ENCODE measurements at places on chromosomes 13 and 19. TPM values are rescaled to one million over a fixed set of nuclear protein-coding genes. Genes with fewer than 3 reads are reported as not detected.
A peak's percentile ranks its signal among the peaks of the same experiment; 100 is the strongest.

The ZNF296 gene
- 0.32 TPM for total RNA-seq

The SSBP4 gene
- 18.9 TPM for total RNA-seq

The RFPL4A gene
- total RNA-seq = not detected

- no peak for DNase-seq
Observed at GRCh38 chr19:39127812-39128515, 2.4 kb downstream of the PAK4 start.

DNA sequence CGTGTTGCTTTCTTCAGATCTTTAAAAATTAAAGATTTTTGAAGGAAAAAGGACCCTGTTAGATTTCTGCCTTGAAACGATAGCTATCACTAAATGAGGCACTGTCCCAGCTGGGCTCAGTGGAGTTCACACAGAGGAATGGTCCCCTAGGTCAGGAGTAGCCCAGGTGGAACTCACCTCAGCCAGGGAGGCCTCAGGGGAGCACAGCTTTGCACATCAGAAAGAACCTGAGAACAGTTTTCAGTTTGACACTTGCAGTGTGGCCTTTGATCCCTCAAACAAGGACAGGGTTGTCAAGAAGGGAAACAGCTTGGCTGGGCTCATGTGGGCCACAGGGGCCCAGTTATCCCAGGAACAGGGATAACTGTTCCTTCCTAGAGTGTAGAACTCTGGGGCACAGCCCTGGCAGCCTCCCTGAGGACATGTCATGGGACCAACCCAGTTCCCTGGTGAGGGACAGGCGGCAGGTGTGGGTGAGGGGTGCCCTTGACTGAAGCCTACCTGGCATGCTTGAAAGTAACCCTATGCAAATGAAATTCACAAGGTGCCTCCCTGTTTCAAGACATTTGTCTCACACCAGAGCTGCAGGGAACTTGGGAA is 59.4 kb downstream of the CHST8 start:
- no peak for DNase-seq

DNA sequence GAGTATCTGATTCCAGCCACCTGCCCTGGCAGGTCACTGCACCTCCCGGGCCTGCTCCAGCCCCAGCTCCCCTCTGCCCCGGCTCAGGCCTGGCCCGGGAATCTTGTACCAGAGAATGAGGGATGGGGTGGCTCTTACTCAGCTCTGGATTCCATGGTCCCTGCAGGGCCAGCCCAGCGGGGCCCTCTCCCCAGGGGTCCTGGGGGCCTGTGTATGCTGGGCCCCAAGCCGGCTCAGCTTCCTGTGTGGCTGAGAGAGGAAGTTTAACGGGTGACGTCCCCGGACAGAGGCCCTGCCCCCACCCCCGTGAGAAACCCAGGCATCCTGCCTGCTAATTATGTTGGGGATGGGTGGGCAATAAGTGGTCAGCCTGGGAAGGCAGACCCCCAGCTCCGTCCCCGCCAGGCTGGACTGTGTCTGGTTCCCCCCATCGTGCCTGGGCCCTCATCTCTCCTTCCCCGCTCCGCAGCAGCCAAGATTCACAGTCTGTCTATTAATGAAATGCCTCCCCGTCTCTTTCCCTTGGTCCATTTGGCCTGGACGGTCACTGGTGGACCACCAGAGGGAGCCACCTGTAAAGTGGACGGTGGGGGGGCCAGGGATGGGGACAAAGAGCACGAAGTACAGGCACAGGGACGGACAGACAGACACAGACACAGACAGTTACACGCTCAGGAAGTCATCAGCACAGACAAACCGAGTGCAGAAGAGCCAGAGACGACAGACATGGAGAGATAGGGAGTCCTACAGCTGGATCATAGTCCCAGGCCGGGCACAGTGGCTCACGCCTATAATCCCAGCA is at the start of gene DENND1C:
Gene DENND1C, minus strand, starts transcription at position 247 of the 802 bp plus-strand sequence. Its CDS starts 92 bp downstream, at position 155.
- peak; percentile 59 for DNase-seq

DNA sequence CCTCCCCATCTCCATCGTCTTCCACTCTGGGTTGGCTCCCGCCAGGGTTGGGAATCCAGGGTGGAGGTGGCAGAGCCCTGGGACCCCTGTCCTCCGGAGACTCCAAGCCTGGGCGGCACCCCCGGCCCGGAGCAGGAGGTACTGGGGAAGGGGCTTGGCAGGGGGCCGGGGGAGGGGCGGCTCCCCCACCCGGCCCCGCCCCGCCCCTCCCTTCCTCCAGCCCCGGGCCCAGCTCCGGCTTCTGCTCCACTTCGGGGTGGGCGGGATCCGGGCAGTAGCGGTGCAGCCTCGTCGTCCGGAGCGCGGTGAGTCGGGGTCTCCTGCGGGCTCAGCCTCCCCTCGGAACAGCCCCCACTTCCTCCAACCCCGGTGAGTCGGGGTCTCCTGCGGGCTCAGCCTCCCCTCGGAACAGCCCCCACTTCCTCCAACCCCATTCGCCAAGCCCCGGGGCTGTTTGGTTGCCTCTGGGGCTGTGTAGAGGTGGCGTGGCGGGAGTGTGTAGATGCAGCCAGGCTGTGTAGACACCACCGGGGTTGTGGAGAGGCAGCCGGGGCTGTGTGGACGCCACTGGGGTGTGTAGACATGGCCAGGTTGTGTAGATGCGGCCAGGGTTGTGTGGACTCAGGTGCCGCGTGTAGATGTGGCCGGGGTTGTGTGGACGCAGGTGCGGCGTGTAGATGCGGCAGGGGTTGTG is at the start of gene TMPRSS9:
Gene TMPRSS9, plus strand, starts transcription at position 274 of the 694 bp plus-strand sequence. CDS start 29,521 bp downstream, outside the sequence.
- DNase-seq = no peak

GRCh38 chr19:11256189-11256588 is 6.1 kb downstream of the DOCK6 start:
- no peak for DNase-seq

- no peak for DNase-seq
Observed at GRCh38 chr19:50568728-50569698, 778 bp upstream of the LRRC4B start.

DNA sequence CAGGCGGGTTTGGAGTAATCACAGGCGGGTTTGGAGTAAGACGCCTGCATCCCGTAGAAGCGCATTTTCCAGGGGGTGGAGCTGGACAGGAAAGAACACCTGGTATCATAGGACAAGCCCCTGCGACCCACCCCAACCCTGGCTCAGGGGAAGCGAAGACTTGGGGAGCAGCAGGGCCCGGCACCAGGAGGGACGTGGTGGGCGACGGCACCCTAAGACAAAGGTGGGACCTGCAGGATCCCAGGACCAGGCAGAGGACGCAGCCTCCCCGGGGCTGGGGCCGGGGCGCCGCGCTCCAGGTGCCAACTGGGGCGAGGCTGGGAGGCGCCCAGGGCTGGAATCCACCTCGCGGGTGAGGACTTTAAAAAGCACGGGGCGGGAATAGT is 520 bp downstream of the ZNF600 start:
- no peak for DNase-seq

DNA sequence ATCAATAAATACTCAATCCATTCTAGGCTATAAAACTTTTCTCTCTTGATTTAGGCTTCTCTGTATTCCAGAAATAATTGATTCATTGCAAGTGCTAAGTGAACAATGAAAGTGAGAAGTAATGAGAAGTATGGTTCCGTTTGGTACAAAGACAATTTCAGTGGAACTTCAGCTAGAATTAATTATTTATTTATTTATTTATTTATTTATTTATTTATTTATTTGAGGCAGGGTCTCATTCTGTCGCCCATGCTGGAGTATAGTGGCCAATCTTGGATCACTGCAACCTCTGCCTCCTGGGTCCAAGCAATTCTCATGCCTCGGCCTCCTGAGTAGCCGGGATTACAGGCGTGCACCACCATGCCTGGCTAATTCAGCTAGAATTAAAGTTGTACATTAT is 262.1 kb downstream of the B3GLCT start:
- no peak for DNase-seq

GRCh38 chr19:4453232-4454179 is 4.1 kb downstream of the UBXN6 start:
- no peak for DNase-seq

The SIGLEC8 gene
- not detected for total RNA-seq

GRCh38 chr19:56905631-56906150 is 65.2 kb upstream of the PEG3 start:
- DNase-seq = no peak

DNA sequence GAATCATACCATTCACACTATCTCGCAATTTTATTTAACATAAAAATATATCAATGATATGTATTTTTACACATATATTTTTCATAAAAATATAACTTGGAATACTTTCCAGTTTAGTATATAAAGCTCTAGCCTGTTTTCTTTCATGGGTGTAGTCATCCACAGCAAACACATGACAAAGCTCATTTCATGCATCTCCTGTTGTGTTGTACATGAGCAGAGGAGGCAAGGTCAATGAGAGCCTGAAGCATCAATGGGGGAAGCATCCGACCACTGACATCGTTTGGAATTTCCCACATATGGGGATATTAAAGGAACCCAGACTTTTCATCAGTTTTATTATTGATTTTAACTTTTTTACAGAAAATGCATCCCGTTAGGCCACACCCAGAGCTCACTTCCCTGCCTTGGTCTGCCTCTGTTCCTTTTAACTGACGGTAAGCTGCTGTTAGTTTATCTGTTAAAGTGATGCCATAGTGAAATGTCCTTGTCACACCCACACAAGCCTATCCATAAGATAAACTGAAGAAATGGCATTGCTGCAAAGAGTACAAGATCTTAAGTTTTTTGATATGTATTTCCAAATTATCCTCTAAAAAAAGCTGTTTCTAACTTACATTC is 44.0 kb downstream of the MIPEP start:
- no peak for DNase-seq

- DNase-seq = peak; percentile 63
Observed at GRCh38 chr19:18469069-18469846, 31.3 kb upstream of the ISYNA1 start.

The ZNF790 gene
- total RNA-seq = 2.6 TPM

GRCh38 chr13:91141543-91142061 is 205.9 kb upstream of the MIR17HG start:
- DNase-seq = peak; percentile 92

DNA sequence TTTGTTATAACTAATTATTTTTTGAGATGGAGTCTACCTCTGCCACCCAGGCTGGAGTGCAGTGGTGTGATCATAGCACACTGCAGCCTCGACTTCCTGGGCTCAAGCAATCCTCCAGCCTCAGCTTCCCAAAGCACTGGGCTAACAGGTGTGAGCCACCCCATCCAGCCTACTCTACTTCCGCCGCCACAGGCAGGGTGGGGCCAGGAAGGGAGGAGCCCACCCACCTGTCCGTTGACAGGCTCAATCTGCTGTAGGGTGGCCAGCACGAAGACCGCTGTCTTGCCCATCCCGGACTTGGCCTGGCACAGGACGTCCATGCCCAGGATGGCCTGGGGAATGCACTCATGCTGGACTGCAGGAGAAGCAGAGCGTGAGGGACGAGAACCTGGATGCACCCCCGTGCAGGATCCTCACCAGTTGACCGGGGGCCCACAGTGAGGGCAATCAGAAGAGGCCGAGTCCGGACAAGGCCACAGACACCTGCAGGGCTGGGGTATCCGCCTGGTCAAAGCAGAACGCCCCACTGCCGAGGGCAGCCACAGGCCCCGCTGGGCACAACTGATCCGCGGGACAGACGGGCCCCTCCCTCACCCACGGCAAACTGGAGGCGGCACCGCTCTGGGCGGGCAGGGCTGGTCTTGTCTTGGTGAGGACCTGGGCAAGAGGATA is 6.7 kb downstream of the DDX39A start:
- no peak for DNase-seq

GRCh38 chr19:4620675-4621074 is 18.6 kb upstream of the TNFAIP8L1 start:
- no peak for DNase-seq

DNA sequence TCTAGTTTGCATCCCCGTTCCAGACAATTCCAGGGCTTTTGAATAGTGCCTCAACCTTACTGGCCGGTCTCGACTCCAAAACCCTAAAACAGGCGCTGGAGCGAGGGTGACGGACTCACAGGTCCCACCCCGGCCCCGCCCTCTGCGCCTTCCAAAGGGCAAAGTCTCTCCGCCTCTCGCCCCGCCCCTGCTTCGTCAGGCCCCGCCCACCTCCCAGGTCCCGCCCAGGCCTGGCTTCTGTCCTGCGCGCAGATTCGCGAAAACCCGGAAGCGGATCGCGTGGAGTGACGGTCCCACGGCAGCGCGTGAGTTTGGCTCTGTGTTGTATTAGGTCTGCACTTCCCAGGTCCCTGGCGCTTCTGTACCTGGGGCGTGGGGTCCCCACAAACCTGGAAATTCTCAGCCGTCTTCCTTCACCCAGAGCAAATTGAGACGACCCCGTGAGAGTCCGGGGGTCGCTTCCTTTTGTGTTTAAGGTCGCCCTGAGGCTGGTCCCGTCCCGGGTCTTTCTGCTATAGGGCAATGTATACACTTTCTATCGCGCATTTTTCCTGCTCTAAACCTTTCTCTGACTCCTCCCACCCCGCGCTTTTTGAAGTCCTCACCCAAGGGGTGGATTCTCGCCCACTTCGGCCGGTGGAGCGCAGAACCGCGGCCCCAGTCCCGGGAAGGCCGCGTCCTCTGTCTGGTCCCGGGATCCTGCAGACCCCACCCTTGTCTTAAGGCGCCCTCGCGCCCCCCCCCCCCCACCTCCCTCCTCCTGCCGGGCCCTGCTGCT is at the start of gene ZNF813:
Gene ZNF813, plus strand, starts transcription at position 249 of the 778 bp plus-strand sequence. CDS start 16,090 bp downstream, outside the sequence.
- DNase-seq = peak; percentile 75

DNA sequence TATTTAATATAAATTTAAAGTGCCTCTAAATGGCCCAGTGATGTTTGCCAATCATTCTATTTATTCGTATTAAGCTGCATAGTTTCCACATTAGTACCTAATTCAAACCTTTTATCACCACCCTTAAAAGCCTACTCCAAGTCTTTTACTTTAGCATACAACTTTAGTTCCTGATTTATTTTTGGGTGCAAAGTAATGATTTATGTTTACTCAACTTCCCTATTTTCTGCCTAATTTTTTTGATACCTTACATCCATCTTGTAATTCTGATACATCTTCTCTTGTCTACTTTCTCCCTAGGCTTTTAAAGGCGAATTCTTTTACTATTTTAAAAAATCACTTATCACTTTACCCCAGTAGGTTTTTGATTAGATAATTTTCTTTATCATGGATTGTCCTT is 2651.1 kb upstream of the PCDH20 start:
- DNase-seq = no peak

The FFAR3 gene
- not detected for total RNA-seq

GRCh38 chr19:45834970-45835369 is 19.9 kb upstream of the RSPH6A start:
- no peak for DNase-seq

- DNase-seq = no peak
Observed at GRCh38 chr19:2278459-2279158, 3.4 kb downstream of the PEAK3 start.

- peak; percentile 35 for DNase-seq
Observed at GRCh38 chr13:96900986-96901385, 93.3 kb downstream of the OXGR1 start.

All from SK-MEL-5 (cell line).